ENCODE measurements at places on chromosomes 12 and 14. TPM values are rescaled to one million over a fixed set of nuclear protein-coding genes. Genes with fewer than 3 reads are reported as not detected.
A peak's percentile ranks its signal among the peaks of the same experiment; 100 is the strongest.

DNA sequence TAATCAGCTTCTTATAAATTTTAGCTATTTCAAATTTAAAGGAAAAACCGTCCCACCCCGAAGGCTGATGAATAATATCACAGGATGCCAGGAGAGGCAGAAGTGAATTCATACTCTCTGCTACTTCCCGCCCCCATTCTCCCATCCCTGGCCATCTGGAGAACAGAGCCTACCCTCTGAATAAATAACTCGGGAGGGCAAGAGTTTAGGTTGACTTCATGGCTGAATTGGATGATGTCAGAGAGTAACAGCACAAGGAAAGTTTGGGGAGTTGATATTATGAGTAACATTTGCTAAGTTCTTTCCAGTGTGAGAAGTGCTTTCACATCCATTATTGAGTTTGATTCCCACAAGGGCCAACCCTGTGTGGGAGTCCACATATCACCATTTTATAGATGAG is 241.6 kb downstream of the EGLN3 start:
- no peak overlapping the region for H3K27ac ChIP-seq
- DNase-seq = no peak
- H3K4me1 ChIP-seq = peaks cover 11% of the 10 kb centered on the region

DNA sequence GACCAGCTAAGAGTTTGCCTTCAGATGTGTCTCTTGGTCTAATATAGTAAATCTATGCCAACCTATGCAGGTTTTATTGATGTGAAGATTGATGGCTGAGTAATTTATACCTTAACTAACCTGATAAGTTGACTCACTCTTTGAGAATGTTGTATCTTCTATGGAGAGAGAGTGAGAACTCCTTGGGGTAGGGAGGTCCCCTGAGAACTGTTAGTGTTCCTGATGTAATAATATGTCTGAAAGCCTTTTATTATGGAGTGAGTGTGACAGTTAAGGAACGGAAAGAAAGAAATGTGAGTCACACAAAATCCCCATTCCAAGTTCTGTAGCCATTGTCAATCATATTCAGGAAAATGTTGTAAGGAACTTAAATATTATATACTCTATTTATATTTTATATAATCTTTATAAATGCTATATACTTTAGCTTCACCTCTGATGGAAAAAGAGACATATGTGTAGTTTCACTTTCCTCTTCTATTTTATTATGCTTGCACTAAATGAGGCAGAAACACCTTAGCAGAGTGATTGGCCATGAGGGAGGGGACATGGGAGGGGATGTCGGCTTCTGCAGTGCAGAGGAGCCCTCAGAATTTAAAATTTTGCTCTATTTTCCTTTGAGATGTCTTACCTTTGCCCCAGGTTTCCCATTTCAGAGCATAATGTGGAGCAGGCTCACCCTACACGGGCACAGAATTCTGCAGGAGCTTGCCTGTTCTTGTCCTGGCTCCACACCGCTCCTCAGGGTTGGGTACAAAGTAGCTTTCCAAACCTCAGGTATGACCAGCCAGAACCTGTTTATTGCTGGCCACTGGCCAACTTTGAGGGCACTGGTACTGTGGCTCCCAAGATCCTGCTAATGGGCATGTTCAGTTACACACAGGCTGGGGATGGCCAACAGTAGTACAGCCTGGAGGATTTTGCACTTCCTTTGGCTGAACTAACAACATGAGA is 57.7 kb downstream of the ARF6 start:
- no peaks in the 10 kb centered on the region for H3K27me3 ChIP-seq
- DNase-seq = no peak
- H3K4me3 ChIP-seq = no peak overlapping the region
- H3K4me1 ChIP-seq = peaks cover 43% of the 10 kb centered on the region
- no peaks in the 10 kb centered on the region for H3K36me3 ChIP-seq

The SIX1 gene
- 339 TPM for total RNA-seq

The TAS2R8 gene
- 0.50 TPM for total RNA-seq

The IFT81 gene
- 13.1 TPM for total RNA-seq

DNA sequence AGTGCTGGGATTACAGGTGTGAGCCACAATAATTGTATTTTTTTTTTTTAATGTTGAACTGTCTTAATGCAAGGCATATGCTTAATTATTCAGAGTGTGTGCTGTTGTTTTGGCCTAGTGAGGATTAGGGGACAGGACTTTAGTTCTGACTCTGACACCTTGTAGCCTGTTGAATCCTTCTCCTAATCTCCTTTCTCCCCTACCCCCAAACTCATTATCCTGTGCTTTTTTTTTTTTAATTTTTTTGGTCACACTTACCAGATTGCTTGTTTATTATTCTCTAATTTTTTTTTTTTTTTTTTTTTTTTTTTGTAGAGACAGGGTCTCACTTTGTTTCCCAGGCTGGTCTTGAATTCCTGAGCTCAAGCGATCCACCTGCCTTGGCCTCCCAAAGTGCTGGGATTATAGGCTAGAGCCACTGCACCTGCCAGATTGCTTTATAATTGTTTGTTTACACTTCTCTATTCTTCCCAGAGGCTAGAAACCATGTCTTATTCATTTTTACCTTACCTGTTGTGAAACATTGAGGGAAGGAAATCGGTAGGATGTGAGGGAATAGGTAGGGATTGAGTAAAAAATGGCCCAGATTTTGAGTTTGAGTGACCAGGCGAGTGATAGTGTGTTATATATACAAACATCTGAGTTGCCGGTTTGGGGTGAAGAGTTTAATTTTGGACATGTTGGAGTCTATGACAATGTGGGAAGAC is 32.2 kb downstream of the DIP2B start:
- H3K36me3 ChIP-seq = peaks cover 6% of the 10 kb centered on the region
- H3K4me1 ChIP-seq = peaks cover 9% of the 10 kb centered on the region
- no peak overlapping the region for H3K27ac ChIP-seq
- no peak for DNase-seq
- H3K27me3 ChIP-seq = no peaks in the 10 kb centered on the region

The DPPA3 gene
- not detected for total RNA-seq

The HOTAIR gene
- not detected for total RNA-seq

DNA sequence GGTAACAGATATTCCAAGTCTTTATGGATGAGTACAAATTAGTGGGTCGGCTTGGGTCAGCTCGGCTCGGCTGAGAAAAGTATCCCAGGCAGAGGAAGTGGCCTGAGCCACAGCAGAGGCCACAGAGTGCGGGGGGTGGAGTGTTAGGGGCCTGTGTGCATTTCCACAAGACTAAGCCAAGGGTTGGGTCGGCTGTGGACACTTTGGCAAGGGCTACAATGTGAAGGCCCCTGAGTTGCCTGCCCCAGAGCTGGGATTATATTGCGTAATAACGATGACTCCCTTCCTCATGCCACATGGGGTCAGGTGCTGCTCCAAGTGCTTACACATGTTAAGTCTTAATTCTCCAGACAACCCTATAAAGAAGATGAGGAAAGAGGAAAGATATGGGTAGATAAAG is 11.4 kb downstream of the EVL start:
- H3K27me3 ChIP-seq = no peaks in the 10 kb centered on the region
- peak; percentile 56 for DNase-seq
- H3K27ac ChIP-seq = peak overlapping the region; percentile 71
- H3K4me1 ChIP-seq = peaks cover 76% of the 10 kb centered on the region

DNA sequence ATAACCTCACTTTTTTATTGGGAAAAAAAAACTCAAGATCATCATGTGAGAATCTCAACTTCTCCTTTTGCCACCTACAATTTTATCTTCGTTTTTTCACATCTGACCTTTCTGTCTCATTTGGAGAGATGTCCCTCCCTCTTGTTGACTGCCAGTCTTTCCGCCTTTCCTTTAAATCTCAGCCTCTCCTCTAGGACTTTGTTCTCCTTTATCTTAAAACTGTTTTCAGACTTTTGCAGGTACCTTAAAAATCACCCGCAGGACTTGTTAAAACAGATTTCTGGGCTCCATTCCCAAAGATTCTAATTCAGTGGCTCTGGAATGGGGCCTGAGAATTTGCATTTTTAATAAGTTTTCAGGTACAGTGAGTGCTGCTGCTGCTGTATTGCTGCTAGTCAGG is 223.2 kb downstream of the NTF3 start:
- H3K36me3 ChIP-seq = no peaks in the 10 kb centered on the region
- no peak overlapping the region for H3K4me3 ChIP-seq
- H3K27me3 ChIP-seq = peaks cover 2% of the 10 kb centered on the region
- no peak for DNase-seq
- no peak overlapping the region for H3K27ac ChIP-seq

DNA sequence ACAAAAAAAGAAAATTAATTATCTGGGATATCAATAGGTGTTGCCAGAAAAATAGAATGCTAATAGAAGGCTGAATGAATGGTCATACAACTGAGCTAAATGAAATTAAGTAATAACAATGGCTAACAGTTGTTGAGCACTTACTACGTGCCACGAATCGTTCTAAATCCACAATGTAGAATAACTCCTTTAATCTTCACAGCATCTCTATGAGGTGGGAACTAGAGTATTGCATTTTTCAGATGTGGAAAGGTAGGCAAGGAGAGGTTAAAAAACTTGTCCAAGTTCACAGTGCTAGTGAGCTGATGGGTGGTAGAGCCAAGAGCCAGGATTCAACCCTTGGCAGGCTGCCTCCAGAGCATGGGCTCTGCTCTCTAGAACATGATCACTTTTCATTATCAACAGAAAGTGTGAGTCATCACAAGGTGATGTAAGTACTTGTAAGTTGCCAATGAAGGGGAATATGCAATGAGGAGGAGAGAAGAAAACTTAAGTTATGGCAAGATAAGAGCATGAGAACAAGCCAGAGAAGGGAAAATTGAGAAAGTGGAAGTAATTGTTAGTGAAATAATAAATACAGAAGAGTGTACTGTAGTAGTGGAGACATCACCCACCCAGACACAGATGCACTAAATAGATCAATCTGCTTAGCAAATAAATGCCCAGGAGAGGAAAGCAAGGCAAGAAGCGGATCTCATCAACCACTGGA is 122.1 kb downstream of the PRKD1 start:
- no peak overlapping the region for H3K4me3 ChIP-seq
- H3K36me3 ChIP-seq = no peaks in the 10 kb centered on the region

DNA sequence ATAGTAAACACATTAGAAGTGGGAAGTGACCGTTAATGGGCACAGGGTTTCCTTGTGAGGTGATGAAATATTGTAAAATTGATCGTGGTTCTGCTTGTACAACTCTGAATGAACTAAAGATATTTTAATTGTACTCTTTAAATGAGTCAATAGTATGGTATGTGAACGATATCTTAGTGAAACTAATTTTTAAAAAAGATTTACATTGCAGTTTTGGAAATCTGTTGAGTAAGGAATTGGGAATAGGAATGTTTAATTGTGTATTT is 1.7 kb downstream of the ZNF410 start:
- peaks cover 45% of the 10 kb centered on the region for H3K4me1 ChIP-seq
- peak overlapping the region; percentile 98 for H3K27ac ChIP-seq
- no peaks in the 10 kb centered on the region for H3K27me3 ChIP-seq
- no peak for DNase-seq
- H3K36me3 ChIP-seq = peaks cover 3% of the 10 kb centered on the region

The RNASE1 gene
- not detected for total RNA-seq

The COL2A1 gene
- 0.70 TPM for total RNA-seq

The TTC6 gene
- not detected for total RNA-seq

DNA sequence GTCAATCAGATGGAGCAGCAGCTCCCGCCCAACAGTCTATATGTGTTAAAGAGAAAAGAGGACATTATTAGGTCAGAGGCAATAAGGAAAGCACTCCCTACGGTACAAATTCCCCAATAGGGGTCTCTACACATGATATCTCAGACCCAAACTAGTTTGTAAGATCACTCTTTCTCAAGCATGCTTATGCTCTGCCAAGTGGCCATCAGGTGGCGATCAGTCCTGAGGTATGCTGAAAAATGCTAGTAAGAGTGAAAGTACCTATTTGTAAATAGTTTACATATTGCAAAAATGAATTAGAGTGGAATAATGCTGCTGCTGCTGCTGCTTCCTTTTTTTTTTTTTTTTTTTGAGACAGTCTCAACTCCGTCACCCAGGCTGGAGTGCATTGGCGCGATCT is 61.0 kb downstream of the CPM start:
- no peak overlapping the region for H3K4me3 ChIP-seq
- H3K27ac ChIP-seq = no peak overlapping the region
- peak; percentile 17 for DNase-seq
- peaks cover 8% of the 10 kb centered on the region for H3K27me3 ChIP-seq

GRCh38 chr12:123267335-123267920 is 4.2 kb downstream of the CDK2AP1 start:
- H3K36me3 ChIP-seq = peaks cover 17% of the 10 kb centered on the region
- peaks cover 26% of the 10 kb centered on the region for H3K4me1 ChIP-seq
- peak overlapping the region; percentile 44 for H3K27ac ChIP-seq
- H3K4me3 ChIP-seq = no peak overlapping the region

The NTN4 gene
- 670 TPM for total RNA-seq

DNA sequence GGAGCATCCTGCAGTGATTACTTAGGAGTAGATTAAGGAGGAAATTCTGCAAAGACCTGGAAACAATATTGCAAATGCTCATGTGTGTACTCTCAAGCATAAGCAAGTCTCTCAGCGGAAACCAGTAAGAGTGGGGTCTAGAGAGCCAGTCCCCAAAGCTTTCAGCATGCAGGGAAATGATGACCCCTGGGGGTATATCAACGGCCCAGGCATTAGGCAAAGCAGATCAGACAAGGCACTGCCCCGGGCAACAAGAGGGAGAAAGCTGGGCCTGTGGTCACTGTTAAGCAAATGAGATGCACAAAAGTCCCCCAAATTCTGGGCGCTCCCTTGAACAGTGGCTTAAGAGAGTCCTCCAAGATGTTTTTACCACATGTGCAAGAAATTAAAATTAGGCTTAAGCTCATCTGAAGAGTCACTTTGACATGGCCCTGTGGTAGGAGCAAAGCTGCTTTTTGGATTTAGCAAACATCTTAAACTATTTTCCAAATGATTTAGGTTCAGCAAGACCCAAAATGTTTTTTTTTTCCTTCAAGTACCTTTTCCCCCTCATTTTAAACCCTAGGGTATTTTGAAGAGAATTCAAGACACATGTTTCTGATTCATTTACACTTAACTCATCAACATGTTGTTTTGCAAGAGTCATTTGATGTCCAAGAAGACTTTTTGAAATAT is 457.1 kb upstream of the TBX3 start:
- no peak overlapping the region for H3K27ac ChIP-seq
- H3K27me3 ChIP-seq = no peaks in the 10 kb centered on the region
- no peak for DNase-seq

DNA sequence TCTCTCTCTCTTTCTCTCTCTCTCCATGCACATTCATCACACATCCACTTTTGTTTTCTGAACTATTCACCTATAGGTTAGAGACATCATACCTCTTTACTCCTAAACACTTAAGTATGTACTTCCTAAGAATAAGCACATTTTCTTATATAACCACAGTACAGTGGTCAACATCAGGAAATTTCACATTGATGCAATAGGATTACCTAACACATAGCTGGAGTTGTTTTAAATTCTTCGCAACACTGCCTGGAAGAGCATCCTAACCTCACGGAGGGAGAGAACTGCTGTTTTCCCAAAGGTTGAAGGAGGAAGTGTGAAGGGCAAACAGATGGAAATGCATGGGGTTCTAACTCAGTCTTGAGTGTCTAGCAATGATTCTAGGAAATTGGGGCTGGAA is 159.2 kb downstream of the SYT1 start:
- DNase-seq = no peak
- no peaks in the 10 kb centered on the region for H3K36me3 ChIP-seq
- peaks cover 2% of the 10 kb centered on the region for H3K4me1 ChIP-seq
- H3K27ac ChIP-seq = no peak overlapping the region
- no peak overlapping the region for H3K4me3 ChIP-seq
- H3K27me3 ChIP-seq = peaks cover 17% of the 10 kb centered on the region

The HELB gene
- 2.5 TPM for total RNA-seq

GRCh38 chr14:66635435-66635834 is 127.5 kb downstream of the GPHN start:
- no peak overlapping the region for H3K4me3 ChIP-seq
- no peaks in the 10 kb centered on the region for H3K27me3 ChIP-seq
- H3K36me3 ChIP-seq = no peaks in the 10 kb centered on the region
- H3K4me1 ChIP-seq = peaks cover 17% of the 10 kb centered on the region
- no peak overlapping the region for H3K27ac ChIP-seq
- DNase-seq = no peak

All from osteocyte (in vitro differentiated cells).